ENCODE measurements at places on chromosomes 1 and 21. TPM values are rescaled to one million over a fixed set of nuclear protein-coding genes. Genes with fewer than 3 reads are reported as not detected.

The PER3 gene
- 13.2 TPM for polyA plus RNA-seq

The VHLL gene
- polyA plus RNA-seq, result not detected

The BLACAT1 gene
- 2.8 TPM for polyA plus RNA-seq

The C1orf210 gene
- polyA plus RNA-seq, result 0.72 TPM

The RIMS3 gene
- 2.8 TPM for polyA plus RNA-seq

The KCNE2 gene
- 1.0 TPM for polyA plus RNA-seq

The ATP1A4 gene
- 0.37 TPM for polyA plus RNA-seq

The SORT1 gene
- polyA plus RNA-seq, result 56.4 TPM

GRCh38 chr1:54462597-54463258, 56.5 kb upstream of the SSBP3 start:
- DNase-seq, result no peak

DNA sequence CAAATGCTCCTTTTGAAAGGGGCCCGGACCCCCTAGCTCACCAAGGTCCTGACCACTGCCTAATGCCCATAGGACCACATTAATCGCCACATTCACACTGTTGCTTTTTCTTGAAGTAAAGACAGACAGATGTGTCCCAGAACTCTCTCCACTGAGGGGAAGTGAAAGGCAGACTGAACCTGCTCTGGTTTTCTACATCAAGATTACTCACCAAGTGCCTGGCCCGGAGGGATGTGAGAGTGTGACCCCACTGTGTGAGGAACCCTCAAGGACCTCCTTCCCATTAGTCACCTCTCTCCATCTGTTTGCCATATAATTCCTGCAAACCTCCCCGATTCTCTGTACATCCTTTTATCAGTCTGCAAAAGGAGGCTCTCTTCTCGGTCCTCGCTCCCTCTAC, 381.5 kb downstream of the OMA1 start:
- no peak for DNase-seq

DNA sequence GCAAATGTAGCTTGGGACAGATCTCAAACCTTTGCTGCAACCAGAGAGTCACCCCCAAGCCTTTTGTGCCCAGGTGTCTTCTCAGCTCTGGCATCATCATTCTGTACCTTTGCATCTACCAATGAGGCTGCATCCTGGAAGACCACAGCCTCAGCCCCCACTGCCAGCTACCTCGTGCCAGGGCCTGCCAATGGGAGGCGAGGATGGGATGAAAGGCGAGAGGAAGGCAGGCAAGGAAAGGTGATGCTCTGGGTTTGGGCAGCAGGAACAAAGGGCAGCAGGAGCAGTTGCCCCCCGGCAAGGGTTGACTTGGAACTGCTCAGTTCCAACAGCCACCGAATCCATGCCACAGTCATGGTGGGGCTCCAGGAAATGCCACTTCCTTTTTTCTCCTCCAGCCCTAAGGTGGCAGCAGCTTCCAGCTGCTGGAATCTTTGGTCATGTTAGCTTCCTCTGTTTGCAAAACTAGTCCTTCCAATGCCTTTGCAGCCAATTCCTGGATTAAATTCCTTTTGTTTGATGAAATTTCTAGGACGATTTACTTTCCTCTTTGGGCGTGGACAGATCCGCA, 651.6 kb downstream of the NPHP4 start:
- no peak for DNase-seq

DNA sequence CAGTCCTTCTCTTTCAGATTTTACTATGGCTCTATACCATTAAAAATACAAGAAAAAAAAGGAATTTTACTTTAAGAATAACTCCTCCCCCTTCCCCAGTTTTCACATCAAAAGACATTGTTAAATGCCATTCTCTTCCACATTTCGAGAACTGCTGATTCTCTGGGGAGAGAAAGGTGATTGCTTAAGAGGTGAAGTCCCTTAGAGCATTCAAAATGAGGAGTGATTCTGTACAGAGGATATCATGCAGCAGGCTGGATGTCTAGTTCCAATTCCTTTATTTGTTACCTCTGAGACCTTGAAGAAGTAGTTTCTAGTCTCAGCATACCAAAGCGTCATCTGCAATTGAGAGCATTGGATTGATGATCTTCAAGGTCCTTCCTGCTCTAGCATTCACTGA, 46.9 kb downstream of the FMO3 start:
- DNase-seq, result no peak

DNA sequence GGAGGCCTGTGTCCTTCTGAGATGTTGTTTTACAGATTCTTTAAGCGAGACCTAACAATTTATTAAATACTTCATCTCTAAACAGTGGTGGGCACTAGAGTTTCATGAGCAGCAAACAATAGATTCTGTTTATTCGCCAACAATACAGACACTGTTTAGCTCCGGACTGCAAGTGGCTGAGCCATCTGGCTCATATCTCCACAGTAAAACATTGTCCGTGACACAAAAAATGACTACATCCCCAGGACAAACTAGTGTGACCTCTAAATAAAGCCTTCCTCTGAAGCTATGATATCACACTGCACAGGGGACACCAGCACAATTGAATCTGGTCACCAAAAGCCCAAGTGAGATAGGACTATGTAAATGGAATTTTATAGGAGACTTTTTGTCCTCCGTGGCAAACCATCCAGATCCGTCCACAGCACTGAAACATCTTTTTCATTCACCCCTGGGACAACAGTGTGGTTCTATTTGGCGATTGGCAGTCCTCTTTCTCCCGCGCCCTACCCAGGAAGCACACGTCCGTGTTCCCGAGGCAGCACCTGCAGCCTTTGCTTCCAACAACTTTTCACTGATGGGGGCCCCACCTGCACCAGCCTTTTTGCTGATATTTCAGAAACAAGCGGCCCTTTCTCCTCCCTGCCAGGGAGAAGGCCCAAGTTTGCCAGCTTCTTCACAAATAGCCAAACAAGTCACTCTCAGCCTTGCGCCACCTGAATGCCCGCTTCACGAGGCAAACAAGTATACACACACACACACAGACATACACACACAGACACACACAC, 47.4 kb downstream of the OLIG1 start:
- DNase-seq, result no peak

DNA sequence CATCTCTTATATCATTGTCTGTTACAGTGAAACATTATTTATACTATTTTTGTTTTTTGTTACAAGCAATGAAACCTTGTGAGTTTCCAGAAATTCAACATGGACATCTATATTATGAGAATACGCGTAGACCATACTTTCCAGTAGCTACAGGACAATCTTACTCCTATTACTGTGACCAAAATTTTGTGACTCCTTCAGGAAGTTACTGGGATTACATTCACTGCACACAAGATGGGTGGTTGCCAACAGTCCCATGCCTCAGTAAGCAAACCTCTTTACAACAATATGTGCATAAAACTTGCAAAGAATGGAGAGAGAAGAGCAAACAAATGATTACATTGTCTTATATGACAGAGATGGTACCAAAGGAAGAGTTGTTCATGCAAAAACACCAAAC, 22.4 kb downstream of the CFHR4 start:
- DNase-seq, result no peak

- DNase-seq, result no peak
Observed at GRCh38 chr1:246145900-246146299, 361.2 kb downstream of the SMYD3 start.

- DNase-seq, result no peak
Observed at GRCh38 chr1:37480125-37480466, 5.7 kb downstream of the ZC3H12A start.

DNA sequence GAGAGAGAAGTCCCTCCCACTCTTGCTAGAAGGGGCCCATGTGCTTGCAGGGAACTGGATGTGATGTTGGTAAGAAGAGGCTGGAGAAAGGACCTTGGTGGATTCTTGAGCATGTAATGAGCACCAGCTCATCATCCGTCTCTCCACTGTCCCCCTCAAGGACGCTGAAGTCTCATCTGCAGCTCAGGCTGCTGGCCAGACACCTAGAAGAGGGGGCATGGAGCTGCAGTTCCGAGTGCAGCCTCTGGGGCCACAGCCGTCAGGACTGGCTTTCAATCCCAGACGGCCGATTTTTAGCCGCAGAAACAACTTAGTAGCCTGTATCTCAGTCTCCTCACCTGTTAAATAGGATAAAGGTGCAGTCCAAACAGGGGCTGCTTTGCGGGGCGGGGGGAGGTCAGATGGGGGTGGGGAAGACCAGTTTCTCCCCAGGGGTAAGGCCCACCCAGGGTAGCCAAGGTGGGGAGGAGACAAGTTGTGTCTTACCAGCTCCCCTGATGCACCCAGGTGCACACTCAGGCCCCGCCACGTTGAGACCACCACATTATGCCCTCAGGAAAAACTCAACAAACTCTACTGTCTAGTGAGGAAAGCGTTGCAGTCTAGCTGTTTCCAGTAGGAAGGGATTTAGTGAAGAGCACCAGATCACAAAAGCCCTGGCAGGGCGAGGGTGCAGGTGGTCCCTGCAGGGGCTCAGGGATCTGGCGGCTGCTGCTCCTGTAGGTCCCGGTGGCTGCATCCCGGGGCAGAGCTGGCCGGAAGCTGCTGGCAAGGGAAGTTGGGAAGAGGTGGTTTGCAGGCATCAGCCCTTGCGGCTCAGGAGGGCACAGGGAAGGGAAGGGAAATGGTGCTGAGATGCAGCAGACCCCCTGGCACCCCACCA, 29.5 kb downstream of the LDLRAP1 start:
- no peak for DNase-seq

DNA sequence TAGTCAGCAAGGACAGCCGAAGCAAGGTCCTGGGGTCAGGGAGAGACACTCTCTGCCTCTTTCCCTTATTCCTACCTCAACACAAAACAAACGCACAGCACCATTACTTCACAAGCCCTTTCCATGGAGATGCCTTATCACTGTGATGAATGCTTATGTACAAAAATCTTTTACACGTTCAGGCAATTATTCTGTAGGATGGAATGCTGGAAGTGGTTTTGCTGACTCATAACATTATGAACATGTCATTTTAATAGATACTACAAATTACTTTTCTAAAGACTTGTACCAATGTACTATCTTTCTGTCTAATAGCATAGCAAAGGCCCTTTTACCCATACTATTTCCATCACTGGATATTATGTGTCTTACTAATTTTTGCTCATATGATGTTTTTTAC, 98.4 kb downstream of the TTLL7 start:
- DNase-seq, result no peak

GRCh38 chr1:44076066-44076465, 42.6 kb upstream of the KLF17 start:
- peak; percentile 45 for DNase-seq
